NCI-H526 (cell line): ENCODE measurements at places on chromosomes 1 and 21.

DNA sequence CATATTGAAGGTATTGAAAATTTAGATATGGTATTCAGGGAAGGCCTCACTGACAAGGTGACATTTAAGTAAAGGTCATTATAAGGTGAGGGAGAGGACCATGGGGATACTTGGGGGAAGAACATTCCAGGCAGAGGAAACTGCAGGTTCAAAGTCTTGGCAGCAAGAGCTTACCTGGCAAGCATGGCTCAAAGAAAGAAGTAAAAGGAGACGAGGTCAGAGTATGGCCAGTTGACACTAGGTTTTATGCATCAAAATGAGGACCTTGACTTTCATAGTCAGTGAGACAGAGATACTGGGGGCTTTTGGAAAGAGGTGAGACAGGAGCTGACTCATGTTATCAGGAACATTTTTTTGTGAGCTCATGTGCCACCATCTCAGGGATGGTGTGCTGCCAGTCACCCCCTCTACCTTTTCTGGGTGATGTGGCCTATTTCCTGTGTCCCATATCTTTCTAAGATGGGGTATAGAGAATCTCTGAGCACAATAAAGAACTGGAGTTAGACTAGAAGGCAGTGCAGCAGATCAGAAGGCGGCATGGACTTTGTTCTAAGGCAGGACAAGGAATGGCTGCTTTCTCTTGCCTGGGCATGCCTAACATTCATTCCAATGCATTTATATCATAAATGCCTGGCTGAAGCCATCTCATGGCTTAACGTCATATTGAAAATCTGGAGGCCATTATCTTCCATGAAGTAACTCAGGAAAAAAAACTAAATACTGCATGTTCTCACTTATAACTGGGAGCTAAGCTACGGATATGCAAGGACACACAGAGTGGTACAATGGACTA is 406.7 kb downstream of the NTNG1 start:
- no peak for DNase-seq

GRCh38 chr1:99438656-99439230 is 174.5 kb downstream of the PLPPR4 start:
- no peak for DNase-seq

DNA sequence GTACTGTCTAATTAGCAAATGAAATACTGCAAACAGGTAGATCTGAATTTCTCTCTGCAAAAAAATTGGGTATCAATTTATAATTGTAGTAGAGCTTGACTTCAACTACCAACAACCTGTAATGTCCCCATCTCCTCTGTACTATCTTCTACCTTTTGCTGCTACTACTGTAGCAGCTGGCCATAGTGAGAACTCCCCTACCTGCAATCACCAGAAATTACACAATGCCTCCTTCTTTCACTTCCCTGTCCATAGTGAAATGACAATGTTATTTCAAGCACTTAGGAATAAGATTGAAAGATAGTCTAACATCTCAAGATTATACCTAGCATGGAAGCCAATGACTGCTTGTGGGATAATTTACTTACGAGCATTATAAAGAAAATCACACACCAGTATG is 100.4 kb downstream of the ACBD6 start:
- DNase-seq = no peak

- no peak for DNase-seq
These were observed 867 bp downstream of the PTPRC start for GRCh38 chr1:198639671-198640143.

GRCh38 chr1:168317309-168317708 is 36.6 kb downstream of the TBX19 start:
- DNase-seq = no peak
